ENCODE measurements at places on chromosomes 1 and 21. TPM values are rescaled to one million over a fixed set of nuclear protein-coding genes. Genes with fewer than 3 reads are reported as not detected.

Gene GGPS1
- total RNA-seq, result 29.5 TPM

Gene LCE1C
- total RNA-seq, result 3.5 TPM

Gene XCL2
- total RNA-seq, result not detected

Gene ZMYM4
- 32.3 TPM for total RNA-seq

Gene PPIH
- 77.7 TPM for total RNA-seq

Gene DCAF6
- total RNA-seq, result 52.0 TPM

Gene PBX1
- total RNA-seq, result 3.3 TPM

Gene LCE6A
- 0.18 TPM for total RNA-seq

Gene WDR64
- not detected for total RNA-seq

Gene PYHIN1
- total RNA-seq, result 0.11 TPM
